ENCODE measurements at places on chromosomes 16 and 17.

- no peak for DNase-seq
Observed at GRCh38 chr16:57297856-57298255, 13.4 kb upstream of the PLLP start.

- DNase-seq, result peak; percentile 97
Observed at GRCh38 chr16:24748242-24748641, 18.8 kb downstream of the TNRC6A start.

DNA sequence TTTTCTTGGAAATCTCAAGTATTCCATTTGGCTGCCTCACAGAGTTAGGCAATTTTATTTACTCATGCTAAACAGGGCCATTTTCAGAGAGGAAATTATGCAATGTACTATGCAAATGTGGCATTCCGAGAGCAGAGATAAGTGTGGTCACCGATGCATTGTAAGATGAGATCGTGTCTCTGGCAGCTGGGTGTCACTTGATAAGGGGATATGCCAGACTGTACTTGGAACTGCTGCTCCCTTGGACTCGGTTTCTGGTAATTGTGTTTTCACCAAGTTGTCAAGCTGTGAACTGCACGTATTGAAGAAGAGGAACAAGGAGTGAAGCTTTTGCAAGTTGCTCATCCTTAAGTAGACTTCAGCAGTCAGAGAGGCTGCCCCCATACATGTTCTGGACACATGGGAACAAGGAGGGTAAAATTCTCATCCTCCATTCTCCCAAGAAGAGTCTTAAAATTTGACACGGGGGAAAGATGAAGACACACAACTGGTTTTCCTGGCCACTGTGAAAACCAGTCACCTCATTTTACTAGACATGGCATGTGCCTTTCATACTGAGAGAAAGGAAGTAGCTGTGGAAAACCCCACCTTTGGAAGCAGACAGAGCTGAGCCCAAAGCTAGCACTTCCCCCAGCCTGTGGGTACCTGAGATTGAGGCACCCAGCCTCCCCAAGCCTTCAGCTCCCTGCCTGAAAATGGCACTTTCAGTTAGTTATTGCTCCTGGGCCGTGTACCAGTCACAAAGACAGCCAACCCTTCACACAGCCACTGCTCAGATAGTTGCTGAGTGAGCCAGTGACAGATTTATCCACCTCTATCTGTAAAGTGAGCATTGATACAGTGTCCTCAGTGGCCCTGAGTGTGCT, 150.7 kb downstream of the SOCS1 start:
- peak; percentile 94 for DNase-seq

- DNase-seq, result no peak
Observed at GRCh38 chr17:40597556-40598300, 32.5 kb upstream of the CCR7 start.

DNA sequence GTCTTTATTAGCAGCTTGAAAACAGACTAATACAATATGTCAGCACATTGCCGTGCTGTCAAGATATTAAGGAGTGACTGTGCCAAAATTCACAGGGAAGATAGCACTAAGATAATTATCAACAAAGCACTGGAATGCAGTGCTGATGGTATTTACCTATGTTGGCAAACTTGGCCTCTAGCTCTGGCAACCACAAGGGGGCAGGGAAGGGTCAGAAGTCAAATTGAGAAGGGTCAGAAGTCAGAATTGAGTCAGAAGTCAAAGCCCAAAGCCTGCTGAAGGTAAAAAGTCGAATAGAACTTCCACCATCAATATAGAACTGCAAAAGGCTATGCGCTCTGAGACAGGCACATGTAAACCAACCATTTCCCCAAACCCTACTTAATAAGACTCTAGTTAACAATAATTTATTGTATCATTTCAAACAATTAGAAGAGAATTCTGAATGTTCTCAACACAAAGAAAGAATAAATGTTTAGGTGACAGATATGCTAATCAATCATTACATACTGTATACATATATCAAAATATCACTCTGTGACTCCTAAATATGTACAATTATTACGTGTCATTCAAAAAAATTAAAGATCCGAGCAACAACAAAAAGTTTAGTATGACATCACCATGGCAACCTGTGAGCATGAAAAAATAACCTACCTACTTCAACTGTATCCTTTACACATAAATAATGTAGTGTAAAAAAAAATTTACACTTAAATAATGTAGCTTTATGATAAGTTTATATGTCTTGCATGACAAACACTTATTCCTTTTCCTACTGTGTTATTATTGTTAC, 916.1 kb downstream of the KCNJ2 start:
- DNase-seq, result peak; percentile 30

DNA sequence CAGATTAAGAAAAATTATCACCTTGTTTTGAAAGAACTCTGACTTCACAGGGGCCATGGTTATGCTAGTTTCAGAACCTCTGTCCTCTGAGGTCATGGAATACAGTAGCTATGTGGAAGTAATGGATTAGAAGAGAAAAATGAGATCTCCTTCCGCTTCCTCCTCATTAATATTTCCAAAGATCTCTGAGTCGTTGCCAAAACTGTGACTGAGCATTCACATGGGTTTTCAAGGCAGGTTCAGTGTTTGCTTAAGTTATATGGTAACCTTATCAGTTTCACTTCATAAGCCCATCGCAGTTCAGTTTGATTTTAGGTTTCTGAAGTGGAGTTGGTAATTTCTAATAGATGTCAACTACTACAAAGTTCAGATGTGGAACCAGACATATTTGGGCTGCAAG, 321.2 kb upstream of the SOX9 start:
- DNase-seq, result no peak

DNA sequence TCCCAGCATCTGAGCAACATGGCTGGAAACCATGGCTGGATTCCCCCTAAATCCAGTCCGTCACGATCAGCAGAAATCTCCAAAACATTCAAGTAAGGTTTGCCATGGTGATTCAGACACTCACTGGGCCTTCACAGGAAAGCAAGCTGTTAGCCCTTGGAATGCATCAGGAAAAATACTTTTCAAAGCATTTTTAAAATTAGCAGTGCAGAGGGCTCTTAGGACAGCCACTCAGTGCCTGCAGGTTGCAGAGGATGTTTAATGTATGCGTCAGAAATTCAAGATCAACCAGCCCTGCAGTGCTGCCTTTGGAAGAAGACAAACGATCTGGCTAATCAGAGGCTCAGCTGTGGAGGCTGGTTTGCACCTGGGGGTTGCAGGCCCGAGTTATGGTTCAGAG, 50.3 kb downstream of the FOXL1 start:
- DNase-seq, result no peak

- DNase-seq, result no peak
Observed at GRCh38 chr16:89616623-89617022, 3.2 kb downstream of the DPEP1 start.

DNA sequence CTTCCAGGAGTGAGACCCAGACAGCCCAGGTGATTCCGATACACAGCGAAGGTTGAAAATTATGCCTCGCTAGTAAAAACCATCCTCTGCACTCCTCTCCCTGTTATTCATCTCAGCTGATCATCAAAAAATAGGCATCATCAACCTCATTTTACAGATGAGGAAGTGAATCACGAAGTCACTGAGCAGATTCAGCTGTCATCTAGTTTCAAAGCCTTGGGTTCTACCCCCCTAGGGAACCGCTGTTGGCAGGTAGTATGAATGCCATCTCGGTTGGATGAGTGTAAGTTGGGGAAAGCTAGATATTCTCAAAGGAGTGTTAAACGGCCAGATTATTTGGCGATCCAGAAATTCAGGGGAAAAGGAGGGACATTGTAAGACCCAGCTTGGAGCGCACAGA, 2.0 kb downstream of the CRYM start:
- DNase-seq, result no peak

- no peak for DNase-seq
Observed at GRCh38 chr17:9381068-9381467, 194.6 kb downstream of the STX8 start.

GRCh38 chr17:73492125-73492820, 152.0 kb downstream of the SDK2 start:
- no peak for DNase-seq

- peak; percentile 4 for DNase-seq
Observed at GRCh38 chr16:13344001-13344400, 442.6 kb downstream of the SHISA9 start.

- DNase-seq, result peak; percentile 87
Observed at GRCh38 chr16:4474192-4474961, at the start of gene NMRAL1. NMRAL1 (minus strand) TSS chr16:4474625; CDS start chr16:4474132, 493 bp downstream.

GRCh38 chr17:36869441-36869840, 67.8 kb upstream of the LHX1 start:
- DNase-seq, result no peak

GRCh38 chr16:84897911-84898377, 78.2 kb downstream of the CRISPLD2 start:
- no peak for DNase-seq

- DNase-seq, result no peak
Observed at GRCh38 chr17:69064001-69064400, 3.3 kb upstream of the ABCA9 start.

- DNase-seq, result no peak
Observed at GRCh38 chr17:27741971-27742575, 58.3 kb downstream of the NOS2 start.

DNA sequence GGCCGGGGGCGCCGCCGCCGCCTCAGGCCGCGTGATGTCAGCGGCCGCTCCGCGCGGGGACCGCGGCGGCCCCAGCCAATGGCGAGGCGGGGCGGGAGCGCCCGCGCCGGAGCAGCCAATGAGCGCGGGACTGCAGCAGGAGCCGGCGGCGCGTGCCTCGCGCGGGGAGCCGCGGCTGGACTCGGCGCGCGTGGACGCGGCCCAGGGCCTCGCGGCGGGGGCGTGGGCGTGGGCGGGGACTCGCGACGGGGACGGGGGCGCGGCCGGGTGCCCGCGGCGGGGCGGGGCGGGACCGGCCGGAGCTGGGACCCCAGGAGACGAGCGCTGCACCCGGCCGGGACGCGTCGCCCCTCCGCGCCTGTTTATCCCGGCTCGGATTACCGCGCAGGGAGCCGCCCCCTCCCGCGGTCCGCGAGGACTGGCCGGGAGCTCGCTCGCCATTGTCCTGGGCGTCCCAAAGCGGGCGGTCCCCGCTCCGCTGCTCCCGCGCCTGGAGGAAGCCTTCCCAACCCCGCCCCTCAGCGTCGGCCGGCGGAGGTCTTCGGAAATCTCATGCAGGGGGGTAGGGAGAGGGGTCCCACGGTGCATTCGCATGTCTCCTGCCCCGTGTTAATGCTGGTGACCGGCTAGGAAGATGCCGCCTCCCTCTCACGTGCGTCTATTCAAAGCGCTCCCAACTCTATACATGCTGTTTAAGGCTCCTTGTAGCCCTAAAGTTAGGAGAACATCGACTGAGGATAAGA, at the start of gene RNF157:
RNF157 (minus strand) TSS at position 33 of the 743 bp plus-strand sequence. CDS start 253 bp downstream, outside the sequence.
- peak; percentile 48 for DNase-seq

DNA sequence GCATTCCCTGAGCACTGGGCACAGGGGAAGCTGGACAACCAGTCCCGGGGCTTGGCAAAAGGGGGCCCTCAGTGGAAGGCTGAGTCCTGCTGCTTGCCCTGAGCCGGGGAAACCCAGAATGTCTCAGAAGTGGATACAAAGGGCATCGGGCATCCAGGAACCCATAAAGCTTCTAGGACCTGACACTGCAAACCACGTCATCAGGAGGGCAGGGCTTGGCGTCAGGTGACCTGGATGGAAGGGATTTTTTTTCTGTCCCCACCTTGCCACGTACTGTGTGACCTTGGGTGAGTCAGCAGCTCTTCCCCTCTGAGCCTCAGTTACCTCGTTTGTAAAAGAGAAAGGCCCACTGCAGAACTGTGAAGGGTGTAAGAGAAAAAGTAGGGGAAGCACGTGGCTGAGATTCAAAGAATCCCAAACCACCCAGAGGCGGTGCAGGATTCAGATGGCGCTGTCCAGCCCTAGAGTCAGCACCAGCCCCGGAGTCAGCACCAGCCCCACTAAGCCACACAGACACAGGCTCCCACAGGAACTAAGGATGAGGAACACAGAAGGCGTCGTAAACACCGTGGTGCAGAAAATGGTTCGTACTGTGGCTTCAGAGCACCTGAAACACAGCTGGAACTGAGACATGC, 53.7 kb downstream of the C16orf95 start:
- no peak for DNase-seq

DNA sequence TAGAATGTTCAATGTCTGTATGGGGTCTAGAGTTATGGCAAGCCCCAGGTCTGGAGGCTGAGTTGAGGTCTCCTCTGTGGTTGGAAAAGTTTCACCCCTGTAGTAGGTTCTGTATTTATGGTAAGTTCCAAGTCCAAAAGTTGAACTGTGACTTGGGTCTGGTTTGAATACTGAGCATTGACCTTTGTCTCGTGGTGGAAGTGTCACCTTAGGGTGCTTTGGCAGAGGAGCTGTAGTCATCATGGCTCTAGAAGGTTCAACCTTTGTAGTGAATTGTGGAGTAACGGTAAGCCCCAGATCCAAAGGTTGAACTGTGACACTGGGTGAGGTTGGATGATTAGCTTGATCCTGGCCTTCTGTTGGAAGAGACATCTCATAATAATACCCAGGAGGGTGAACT, 17.6 kb downstream of the RDM1 start:
- no peak for DNase-seq

GRCh38 chr17:51224402-51225262, 35.2 kb downstream of the MBTD1 start:
- no peak for DNase-seq

- no peak for DNase-seq
Observed at GRCh38 chr17:67769231-67769630, 51.5 kb downstream of the NOL11 start.

DNA sequence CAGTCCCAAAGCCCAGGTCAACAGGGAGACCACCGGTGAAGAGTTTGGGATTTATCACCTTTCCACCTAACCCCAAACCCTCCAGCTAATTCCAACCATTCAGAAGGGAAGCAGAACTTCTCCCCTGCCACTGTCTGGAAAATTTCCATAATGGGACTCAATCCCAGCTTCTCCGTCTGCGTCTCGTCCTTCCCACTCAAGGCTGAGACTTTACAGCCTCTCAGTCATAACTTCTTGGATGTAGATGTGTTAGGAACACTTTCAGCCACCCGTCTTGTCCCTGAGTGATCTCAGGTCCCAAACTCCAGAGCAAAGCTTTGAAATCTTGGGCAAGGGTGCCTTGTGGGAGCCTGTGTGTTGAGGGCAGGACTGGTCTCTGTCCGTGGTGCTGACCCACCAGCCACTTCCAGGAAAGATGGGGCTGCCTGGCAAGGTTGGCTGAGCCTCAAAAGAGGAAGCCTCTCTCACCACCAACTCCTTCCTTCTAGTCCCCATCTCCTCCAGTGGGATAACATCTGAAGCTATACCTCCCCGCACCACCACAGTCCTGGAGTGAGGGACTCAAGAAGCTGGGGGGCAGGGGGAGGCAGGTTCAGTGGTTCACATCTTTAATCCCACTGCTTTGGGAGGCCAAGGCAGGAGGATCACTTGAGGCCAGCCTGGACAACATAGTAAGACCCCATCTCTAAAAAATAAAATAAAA, 9.3 kb downstream of the GAS2L2 start:
- peak; percentile 29 for DNase-seq

- DNase-seq, result peak; percentile 49
Observed at GRCh38 chr17:50668025-50668837, 33.5 kb downstream of the ABCC3 start.

- peak; percentile 75 for DNase-seq
Observed at GRCh38 chr17:59848778-59849177, 44.0 kb downstream of the TUBD1 start.

- no peak for DNase-seq
Observed at GRCh38 chr17:82832411-82832810, 7.4 kb downstream of the ZNF750 start.

- DNase-seq, result peak; percentile 7
Observed at GRCh38 chr16:83301971-83302370, 505.8 kb upstream of the HSBP1 start.

- DNase-seq, result peak; percentile 69
Observed at GRCh38 chr17:67490471-67490870, 113.4 kb downstream of the PITPNC1 start.

- no peak for DNase-seq
Observed at GRCh38 chr17:42406615-42407288, 16.3 kb downstream of the CAVIN1 start.

- peak; percentile 22 for DNase-seq
Observed at GRCh38 chr17:33292201-33292980, 704 bp downstream of the ASIC2 start.

GRCh38 chr16:49675413-49675812, 180.5 kb downstream of the ZNF423 start:
- no peak for DNase-seq

Measured in fibroblast of mammary gland (primary cell).